Endodermal cell (in vitro differentiated cells): ENCODE measurements at places on chromosomes 7 and 10.

DNA sequence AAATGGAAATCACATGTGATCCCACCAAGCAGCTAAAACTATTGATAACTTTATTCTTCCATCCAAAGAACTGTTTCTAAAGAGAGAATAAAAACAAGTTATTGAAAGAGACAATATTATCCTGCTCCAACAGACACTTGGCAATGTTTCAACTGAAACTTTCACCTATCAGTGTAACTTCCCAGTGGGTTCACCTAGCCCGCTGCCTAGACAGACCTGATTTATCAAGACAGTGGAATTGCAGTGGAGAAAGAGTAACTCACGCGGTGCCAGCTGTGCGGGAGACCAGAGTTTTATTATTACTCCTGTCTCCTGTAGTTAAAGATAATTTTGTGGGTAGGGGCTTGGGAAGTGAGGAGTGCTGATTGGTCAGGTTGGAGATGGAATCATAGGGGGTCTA is 199.8 kb downstream of the AHR start:
- no peak for DNase-seq

DNA sequence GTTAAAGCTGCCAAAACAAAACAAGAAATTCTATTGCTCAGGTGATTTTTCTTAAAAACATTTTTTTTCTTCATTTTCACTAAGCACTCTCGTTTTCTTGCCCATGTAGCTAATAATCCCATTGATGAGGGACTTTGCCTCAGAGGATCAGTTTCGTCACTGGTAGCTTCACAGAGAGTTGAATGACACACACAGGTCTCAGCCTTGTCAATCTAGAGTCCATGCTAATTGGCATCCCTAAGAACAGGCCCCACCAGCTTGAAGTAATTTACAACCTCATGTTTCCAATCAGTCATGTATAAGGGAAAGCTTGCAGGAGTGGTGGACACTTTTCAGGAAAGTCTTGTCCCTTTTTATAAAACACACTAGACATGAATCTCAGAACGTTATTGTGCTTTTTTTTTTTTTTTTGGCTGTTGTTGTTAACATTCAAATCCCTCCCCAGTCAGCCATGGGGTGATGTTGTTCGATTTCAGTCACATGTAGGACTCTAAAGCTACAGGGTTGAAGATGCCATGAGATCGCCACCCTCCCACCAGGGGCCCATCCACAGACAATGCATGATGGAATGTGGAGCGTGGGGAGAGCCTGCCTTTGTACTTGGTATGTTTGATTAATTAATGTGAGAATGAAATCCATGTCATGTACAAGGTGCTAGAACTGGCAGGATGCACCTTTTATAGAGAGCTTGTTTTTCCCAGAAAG is 232.4 kb upstream of the FZD8 start:
- DNase-seq = no peak

GRCh38 chr7:586494-586893 is 66.8 kb upstream of the PDGFA start:
- no peak for DNase-seq

DNA sequence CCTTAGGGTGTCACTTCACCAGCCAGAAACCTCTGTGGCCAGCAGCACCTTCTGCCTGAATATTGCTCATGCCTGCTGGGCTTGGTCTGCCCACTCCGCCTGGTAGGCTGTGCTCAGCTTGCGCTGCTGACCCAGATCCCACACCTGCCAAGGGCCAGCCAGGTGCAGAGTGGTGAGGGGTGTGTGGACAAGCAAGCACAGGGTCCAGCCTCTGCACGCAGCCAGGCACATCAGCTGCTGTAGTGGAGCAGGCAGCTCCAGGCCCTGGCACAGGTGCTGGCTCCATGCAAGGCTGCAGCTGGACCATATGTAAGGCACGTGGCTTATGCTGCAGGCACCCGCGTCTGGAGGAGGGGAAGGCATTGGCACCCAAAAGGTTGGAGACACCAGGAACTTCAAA is 567.4 kb downstream of the INHBA start:
- DNase-seq = no peak

- DNase-seq = no peak
These were observed 17.7 kb downstream of the FOXK1 start for GRCh38 chr7:4699841-4700240.

GRCh38 chr10:99676426-99676825 is 17.1 kb downstream of the ENTPD7 start:
- DNase-seq = no peak

- DNase-seq = no peak
These were observed 384.7 kb upstream of the NRP1 start for GRCh38 chr10:33719005-33719703.

DNA sequence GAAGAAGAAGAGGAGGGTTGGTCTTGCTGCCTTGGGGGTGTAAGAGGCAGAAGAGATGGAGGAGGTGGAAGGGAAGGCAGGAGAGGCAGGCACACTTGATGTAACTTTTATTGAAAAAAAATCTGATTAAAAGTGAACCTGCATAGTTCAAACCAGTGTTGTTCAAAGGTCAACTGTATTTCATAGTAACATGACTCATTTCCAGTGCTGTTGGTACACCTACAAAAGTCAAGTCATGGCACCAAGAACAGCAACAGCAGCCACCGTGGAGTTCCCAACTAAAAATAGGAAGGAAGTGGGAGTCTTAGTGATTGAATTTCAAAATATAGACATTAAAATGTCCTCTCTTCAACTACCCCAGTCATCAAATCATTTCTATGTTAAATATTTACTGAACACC is 88.5 kb downstream of the CTNNA3 start:
- no peak for DNase-seq

GRCh38 chr7:3859431-3859830 is 558.4 kb downstream of the SDK1 start:
- DNase-seq = no peak

DNA sequence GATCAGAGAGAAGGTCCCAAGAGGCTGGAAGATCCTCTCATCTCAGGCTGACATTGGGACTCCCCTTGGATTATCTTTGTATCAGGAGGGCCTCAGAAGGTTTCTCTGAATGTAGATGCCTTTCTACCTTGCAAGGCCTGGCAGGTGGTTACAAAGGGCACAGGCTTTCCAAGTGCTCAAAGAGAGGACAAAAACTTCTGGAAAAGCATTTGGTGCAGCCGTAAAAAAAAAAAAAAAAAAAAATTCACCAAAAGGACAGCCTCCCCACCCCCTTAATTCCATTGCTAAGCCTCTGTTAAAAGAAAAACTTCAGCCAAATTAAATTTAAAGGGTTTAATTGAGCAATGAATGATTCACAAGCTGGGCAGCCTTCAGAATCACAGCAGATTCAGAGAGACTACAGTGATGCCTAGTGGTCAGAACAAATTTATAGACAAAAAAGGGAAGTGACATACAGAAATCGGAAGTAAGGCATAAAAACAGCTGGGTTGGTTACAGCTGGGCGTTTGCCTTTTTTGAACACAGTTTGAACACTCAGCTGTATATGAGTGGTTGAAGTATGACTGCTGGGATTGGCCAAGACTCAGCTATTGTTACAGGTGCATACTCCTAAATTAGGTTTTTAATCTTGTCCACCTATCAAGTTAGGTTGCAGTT is 42.5 kb upstream of the LRGUK start:
- DNase-seq = no peak

DNA sequence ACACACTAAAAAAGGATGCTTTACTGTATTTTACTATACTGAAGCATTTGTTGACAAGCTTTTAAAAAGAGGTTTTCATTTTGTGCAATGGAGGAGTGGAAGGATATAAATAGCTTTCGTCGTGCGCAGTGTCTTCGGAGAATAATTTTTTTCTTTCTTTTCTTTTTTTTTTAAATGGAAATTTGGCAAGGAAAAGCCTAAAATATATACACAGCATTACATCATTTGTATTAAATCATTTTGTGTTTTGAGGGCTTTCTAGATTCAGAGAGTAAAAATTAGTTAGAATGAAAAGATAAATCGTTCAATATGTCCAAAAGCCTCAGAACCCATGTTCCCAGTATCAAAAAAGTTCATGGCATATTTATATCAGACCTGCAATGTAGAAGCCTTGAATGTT is 150.2 kb upstream of the FERD3L start:
- no peak for DNase-seq

DNA sequence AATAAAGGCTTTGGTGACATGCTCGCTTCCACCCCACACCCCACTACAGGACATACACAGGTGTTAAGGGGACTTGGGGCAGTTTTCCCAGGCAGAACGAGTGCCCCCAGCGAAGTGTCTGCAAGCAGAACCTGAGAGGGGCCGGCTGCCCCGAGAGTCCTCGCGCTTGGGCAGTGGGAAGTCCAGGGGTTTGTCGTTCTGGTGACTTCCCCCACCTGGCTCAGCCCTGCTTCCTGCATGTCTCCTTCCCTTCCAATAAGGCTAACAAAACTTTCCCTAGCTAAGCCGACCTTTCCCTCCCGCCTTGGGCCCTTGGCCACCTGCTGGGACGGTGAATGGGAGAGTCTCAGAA is 916 bp downstream of the VWA2 start:
- DNase-seq = peak; percentile 69

DNA sequence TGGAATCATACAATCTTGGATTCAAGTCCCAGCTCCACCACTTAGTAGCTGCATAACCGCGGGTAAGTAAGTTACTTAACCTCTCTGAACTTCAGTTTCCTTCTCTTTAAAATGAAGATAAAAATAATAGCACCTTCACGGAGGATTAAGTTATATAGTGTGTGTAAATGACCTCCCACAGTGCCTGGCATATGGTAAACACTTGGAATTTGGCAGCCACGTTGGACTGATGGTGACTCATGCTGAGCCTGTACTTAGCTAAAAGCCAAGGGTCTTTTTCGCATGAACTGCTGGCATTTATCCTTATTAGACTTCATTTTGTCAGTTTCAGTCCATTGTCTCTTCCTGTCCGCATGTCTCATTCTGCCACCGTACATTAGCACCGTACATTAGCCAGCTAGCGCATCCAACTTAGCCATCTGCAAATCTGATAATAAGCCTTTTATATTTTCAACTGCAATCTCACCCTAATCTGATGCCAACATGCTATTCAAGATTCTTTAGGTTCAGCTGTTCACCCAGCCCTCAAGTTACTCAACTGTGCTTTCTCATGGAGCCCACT is 11.2 kb downstream of the SLC13A4 start:
- no peak for DNase-seq

- peak; percentile 80 for DNase-seq
These were observed 123.9 kb downstream of the COL26A1 start for GRCh38 chr7:101486433-101487104.

- DNase-seq = no peak
These were observed 21.4 kb downstream of the WDR86 start for GRCh38 chr7:151388430-151388829.

DNA sequence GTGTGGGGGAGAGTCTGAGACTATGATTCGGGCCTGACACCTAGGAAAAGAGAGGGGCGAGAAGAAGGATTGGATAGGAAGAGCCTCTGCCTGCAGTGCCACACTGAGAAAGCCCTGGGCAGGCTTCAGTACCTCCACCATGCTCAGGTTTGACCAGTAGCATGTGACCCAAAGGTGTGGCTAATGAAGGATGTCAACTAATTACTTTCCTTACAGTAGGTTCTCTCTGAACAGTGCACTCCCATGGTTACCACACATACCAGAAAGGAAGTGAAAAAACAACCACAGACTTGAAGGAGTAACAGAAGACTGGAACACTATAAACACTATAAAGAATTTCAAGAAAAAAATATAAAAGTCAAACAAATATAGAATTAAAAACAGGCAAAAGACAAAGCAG is 46.2 kb downstream of the SEM1 start:
- DNase-seq = no peak

- no peak for DNase-seq
These were observed 394.9 kb downstream of the PLXNA4 start for GRCh38 chr7:132181371-132181770.

- DNase-seq = no peak
These were observed 192.7 kb upstream of the MKI67 start for GRCh38 chr10:128318913-128319312.

DNA sequence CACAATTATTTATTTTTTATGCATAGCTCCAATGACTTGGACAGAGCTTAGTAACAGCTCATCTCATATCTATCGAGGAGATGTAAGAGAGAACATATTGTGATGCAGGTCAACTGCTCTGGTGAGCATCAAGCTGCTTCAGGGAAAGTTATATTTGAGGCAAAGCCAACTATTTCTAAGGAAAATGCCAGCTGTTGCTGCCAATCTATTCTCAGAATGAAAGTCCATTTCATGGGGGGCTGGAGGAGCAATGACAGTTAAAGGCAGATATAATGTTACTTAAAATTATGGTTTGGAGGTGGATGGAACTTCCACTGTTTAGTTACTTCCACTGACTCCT is 424.8 kb downstream of the KIF20B start:
- no peak for DNase-seq

- peak; percentile 51 for DNase-seq
These were observed 29.0 kb downstream of the AKR1D1 start for GRCh38 chr7:138105221-138105620.

DNA sequence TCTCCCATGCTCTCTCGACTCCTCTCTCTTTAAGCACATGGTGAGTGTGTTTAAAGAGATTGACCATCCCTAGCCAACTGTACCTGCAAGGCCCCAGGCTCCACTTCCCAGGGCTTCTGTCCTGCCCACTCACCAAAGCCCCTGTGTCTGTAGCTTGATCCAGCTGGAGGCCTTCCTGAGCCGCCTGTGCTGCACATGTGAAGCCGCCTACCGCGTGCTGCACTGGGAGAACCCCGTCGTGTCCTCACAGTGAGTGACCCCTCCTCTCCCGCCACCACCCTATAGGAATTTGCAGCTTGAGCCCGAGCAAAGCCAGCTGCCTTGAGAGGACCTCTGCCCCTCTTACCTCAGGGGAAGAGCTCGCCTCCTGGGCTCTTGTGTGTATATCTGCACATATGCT is 11.2 kb downstream of the ZFYVE27 start:
- DNase-seq = no peak

- no peak for DNase-seq
These were observed 3.9 kb downstream of the COG5 start for GRCh38 chr7:107559864-107560263.

GRCh38 chr10:112456533-112456932 is 9.5 kb downstream of the VTI1A start:
- DNase-seq = peak; percentile 52

- DNase-seq = no peak
These were observed 175.4 kb downstream of the GNAI1 start for GRCh38 chr7:80309971-80310549.

- DNase-seq = peak; percentile 73
These were observed 1325.0 kb downstream of the XPNPEP1 start for GRCh38 chr10:108598320-108598695.

GRCh38 chr7:80529362-80529761 is 17.5 kb upstream of the GNAT3 start:
- DNase-seq = no peak

- peak; percentile 95 for DNase-seq
These were observed at the start of gene ACTL6B for GRCh38 chr7:100655908-100656674. Gene ACTL6B (minus strand): TSS chr7:100656448. CDS start chr7:100656354, 94 bp downstream.

DNA sequence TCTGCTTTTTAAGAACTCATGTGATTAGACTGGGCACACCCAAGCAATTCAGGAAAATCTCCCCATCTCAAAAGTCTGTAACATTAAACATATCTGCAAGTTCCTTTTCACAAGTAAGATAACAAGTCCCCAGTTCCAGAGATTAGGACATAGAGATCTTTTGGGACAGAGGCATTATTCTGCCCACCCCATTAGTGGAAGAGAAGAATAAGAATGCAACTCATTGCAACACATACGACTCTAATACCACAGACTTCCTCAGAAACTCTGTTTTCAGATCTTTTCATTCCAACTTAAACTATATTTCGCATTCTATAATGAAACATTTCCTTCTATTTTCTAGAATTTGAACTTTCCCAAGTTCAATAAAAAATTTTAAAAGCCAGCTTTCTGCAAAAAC is 137.7 kb downstream of the SEMA3C start:
- no peak for DNase-seq
